ENCODE measurements at places on chromosomes 1 and 21.

- DNase-seq: no peak
Measured at GRCh38 chr1:26959722-26960624, at the start of gene KDF1. TSS of gene KDF1 (minus strand) at chr1:26960468. CDS start at chr1:26952380, 8,088 bp downstream.

DNA sequence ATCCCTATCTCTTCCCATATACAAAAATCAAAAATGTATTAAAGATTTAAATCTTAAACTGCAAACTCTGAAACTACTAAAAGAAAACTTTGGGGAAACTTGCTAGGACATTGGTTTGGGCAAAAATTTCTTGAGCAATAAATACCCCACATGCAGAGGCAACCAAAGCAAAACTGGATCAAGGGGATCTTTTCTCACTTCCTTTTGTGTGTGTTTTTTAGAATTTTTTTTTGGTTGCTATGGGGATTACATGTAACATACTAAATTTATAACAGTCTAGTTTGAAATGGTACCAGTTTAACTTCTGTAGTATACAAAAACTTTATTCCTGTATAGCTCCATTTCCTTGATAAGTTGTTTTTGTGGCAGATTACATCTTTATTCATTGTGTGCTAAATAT is 16.8 kb downstream of the MAST2 start:
- DNase-seq: no peak

- DNase-seq: no peak
Measured at GRCh38 chr21:34372321-34372720, 3.0 kb upstream of the SMIM11 start.

DNA sequence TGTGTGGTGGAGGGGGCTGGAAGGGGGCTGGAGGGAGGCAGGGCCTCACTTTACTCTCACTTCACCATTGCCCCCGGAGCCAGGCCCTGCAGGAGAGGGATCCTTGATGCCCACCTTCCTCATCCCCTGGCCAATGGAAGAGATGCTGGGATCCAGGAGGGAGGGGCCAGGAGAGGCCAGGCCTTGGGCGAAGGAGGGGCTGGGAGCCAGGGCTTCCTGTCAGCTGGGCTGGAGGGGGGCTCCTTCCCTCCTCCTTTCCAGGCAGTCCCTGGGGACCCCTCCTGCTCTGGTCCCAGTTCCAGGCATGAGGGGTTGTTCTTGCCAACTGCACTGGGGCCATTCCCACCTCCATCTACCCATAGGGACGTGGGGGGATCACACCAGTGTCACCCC is 5.7 kb downstream of the AHDC1 start:
- DNase-seq: no peak

GRCh38 chr21:42735061-42735460 is 81.6 kb downstream of the PDE9A start:
- DNase-seq: no peak

- no peak for DNase-seq
Measured at GRCh38 chr1:197438010-197438790, 170.1 kb downstream of the CRB1 start.

DNA sequence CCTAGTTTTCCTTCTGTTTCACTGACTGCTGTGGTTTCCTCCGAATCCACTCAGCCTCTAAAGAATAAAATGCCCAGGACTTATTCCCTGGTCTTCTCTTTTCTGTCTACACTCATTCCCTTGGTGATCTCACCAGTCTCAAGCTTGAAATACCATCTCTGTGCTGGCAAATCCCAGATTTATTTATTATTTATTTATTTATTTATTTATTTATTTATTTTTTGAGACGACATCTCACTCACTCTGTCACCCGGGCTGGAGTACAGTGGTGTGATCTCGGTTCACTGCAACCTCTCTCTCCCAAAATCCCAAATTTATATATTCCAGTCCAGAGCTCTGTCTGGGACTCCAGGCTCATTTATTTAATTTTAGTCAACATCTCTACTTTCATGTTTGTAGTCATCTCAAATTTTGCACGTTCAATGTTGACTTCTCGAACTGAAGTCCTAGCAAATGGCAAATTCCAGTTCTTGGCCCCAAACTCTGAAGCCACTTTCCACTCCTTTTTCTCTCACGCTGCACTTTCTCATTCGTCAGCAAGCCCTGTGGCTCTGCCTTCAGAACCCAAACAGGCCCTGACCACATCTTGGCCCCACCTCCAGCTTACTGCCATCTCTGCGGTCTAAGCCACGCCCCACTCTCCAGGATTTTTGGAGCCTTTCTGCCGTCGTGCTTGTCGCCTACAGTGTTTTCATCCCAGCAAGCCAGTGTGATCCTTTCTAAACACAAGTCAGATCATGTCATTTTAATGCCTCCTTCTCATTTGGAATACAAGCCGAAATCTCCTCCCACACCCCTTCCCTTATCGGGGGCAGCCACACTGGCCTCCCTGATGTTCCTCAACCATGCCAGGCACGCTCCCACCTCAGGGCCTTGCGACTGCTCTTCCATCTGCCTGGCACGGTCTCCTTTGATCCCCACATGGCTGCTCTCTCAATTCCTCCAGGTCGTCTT is 14.2 kb upstream of the TENT5B start:
- DNase-seq: no peak

DNA sequence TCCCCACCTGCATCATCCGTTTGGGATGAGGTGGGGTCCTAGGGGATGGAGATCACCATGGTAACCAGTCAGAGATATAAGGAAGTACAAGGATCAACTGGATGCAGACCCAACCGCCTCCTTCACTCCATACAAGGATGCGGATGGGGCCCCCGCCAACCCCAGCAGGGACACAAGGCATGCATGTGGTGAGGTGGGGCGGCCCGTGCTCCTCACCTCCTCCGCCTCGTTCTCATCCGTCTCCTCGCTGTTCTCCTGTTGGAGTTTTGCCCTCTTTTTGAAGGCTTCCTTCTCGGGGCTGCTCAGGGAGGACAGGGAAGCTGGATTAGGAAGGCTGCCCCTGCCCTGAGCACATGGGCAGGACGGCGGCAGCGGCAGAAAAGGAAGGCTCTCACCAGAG is 23.8 kb downstream of the KIF21B start:
- no peak for DNase-seq

GRCh38 chr1:198640174-198640573 is 1.3 kb downstream of the PTPRC start:
- no peak for DNase-seq

DNA sequence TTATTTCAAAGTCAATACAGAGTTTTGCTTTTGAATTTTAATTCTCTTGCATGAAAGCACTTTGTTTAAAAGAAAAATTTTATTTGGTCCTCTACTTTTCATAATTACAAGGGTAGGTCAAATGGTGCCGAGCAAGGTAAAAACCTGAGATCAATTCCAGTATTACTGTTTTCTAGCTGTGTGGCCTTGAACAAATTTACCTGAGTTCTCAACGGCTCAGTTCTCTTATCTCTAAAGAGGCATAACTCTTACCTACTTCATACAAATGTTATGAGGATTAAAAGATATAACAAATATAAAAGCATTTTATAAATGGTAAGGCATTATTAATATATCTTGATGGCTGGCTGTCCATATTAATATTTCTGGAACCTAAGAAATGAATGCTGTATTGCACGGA is 42.5 kb downstream of the USP24 start:
- DNase-seq: no peak

DNA sequence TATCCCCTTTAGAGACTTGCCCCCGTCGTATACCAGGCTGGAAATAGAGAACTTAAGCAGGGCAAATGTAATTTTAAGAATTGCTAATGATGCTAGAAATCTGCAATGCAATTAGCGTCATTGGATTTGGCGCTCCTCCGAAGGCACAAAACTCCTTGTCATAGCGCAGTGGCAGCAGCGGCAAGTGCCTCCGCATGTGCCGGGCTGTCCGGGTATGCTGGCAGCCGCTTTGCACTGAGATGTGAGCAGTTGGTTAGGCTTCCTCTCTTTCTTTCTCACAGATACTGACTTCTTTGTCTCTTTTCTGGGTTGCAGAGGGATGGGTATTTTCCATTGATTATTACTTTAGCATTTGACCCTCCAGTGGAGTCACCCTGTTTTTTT is 193.4 kb upstream of the LMO4 start:
- peak; percentile 62 for DNase-seq

DNA sequence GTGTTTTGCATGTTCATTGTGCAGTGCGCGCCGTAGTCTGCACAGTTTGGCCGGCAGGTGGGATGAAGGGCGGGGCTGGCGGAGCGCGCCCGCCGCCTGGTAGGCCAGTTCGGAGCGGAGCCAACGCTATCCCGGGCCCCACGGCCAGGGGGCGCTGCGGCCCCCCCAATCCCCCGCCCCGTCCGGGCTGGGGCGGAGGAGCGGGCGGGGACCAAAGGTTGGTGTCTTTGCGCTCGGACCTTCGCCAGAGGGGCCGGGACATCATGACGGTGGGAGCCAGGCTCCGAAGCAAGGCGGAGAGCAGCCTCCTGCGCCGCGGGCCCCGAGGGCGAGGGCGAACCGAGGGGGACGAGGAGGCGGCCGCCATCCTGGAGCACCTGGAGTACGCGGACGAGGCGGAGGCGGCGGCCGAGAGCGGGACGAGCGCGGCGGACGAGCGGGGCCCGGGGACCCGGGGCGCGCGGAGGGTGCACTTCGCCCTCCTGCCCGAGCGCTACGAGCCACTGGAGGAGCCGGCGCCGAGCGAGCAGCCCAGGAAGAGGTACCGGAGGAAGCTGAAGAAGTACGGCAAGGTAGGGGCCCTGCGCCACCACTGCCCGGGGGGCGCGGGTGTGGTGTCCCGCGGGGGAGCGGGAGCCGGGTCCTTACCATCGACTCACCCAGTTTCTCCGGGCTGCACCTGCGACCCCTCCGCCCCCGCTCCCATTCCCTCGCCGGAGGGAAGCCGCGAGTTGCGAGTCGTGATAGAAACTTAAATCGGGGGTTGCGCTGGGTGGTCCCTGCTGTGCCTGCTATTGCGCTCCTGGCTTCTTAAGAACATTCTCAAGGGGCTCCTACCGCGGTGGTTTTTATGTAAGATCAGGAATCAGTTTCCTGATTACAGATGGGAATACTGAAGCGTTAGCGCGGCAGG is at the start of gene C1orf115:
C1orf115 (plus strand) TSS at position 224 of the 913 bp plus-strand sequence; CDS start at position 264, 40 bp downstream.
- peak; percentile 23 for DNase-seq

DNA sequence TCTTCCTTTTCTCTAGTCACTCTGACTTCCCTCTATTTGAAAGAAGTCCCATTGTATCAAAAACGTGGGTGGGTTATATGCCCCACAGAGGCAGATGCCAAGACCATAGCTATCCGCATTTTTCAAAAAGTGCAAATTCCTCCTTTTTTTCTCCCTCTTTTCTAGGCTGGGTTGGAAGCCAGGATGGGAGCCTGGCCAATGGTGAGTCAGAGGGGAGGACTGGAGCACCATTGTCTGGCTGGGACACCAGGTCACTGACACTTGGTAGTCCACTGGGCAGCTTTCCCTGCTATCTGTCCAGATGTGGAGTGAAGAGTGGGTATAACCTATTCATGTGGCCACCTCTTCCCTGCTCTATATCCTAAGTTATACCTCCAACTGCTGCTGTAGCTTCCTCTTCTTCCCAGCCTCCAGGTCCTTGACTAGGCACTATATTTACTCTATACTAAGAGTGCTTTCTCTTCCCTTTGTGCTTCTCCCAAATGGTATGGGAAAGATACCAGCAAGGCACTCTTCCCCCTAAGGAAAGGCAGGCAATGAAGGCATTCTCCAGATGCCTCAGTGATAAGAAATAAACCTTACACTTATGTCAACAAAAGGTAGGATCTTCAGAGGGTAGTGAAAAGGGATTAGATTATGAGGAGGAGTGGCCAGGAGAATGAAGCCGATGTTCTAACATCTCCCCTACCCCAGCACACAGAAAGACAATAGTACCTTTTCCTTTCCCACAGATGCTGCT is 12.9 kb downstream of the PI4KB start:
- peak; percentile 73 for DNase-seq

GRCh38 chr1:7609311-7609994 is 161.6 kb upstream of the VAMP3 start:
- DNase-seq: no peak

DNA sequence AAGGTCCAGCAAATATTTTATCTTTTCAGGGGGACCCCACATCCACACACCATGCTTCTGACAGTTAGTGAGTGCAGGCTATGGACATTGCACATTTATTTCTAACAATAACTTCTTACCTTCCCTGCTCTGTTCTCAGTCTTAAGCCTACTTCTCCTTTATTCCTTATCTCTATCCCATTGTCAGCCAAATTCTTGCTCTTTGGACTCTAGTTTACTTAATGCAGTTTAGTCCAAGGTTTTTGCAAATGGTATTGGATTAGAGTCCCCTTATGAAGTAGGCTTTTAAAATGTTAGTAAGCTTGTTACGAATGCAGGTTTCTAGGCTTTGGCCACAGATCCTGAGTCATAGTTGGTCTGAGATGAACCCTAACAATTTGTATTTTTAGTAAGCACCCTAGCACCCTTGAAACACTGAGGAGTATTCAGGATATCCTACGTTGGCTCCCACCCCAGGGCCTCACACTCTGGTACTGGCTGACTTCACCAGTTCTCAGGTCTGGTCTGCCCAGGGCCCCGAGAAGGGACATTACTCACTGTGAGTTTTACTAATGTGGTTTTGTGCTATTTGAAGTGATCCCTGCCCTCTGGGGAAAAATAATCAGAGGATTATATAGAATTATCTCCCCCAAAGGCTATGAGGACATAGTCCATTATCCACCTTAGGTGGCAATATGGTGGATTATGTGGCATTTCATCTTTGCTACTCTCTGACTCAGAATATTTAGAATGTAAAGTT is 239.5 kb downstream of the TGFB2 start:
- no peak for DNase-seq

DNA sequence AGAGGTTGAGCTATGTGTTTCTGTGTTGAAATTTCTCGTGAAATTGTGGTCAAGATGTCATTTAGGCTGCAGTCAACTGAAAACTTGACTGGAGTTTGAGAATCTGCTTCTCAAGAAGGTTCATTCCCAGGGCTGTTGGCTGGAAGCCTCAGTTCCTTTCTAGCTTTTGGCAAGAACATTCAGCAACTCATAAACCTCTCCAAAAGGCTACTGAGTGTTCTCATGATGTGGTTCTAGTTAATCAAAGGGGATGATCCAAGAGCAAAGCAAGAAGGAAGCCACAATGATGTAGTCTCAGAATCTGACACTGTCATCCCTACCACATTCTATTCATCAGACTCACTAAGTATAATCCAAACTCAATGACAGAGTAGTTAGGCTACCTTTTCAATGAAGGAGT is 66.6 kb downstream of the SPATA6 start:
- no peak for DNase-seq
